ENCODE measurements at places on chromosomes 2 and 18. TPM values are rescaled to one million over a fixed set of nuclear protein-coding genes. Genes with fewer than 3 reads are reported as not detected.

DNA sequence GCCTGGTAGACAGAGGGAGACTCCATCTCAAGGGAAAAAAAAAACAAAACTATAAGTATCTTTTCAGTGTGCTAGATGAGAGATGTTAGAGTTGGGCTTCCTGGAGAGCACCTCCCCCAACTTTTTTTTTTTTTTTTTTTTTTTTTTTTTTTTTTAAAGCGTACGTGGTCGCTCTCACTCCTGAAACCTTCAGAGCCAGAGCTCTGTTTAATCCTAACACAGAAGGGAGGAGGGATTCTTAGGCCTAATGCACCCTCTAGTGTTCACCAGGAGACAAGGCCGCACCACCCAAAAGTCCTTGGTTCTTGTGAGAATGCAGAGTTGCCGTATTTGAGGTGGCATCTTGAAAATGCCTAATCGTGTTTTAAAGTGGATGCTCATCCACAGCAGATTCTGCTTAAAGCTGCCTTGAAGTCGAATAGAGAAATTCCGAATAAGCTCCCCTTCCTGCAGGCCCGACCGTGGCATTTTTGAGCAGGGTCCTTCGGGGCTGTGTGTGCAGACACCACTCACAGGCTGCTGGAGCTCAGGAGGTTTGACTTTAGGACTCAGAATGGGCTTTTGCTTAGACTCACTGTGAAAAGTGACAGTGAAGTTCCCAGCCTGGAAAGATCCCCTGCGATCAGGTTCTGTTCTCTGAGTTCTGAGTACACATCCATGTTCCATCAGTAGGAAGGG is 252.6 kb downstream of the AGAP1 start:
- DNase-seq: peak; percentile 77

DNA sequence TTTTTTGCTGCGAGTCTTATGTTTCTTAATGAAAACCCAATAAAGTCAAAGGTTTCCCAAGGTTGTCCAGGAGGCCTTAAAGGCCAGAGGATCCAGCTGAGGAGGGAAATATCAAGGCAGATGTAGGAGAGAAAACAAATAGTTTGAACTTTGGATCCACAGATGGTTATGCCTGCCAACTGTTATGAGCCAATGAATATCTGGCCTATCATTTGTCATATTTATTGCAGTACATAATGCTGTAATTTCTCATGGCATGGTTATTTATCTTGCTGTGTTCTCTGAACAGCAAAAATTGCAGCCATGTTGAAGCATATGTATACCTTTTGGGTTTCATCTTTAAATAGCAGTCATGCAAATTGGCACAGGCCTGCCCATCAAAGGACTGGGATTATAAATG is 38.2 kb upstream of the CAVIN2 start:
- DNase-seq: no peak

DNA sequence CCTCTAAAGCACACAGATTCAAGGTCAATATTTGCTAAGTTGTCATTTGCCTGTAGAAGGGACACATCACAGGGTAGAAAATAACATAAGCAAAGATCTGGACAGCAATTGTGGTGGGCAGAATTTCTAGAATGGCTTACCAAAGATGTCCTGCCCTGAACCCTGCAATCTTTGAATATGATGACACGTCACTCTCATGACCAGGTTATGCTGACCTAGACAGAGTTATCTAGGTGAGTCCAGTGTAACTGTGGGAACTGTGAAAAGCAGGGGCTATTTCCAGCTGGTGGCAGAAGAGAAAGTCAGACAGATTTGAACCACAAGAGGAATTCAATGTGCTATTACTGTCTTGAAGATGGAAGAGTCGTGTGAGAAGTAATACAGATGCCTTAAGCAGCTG is 112.3 kb upstream of the CNGA3 start:
- DNase-seq: no peak

DNA sequence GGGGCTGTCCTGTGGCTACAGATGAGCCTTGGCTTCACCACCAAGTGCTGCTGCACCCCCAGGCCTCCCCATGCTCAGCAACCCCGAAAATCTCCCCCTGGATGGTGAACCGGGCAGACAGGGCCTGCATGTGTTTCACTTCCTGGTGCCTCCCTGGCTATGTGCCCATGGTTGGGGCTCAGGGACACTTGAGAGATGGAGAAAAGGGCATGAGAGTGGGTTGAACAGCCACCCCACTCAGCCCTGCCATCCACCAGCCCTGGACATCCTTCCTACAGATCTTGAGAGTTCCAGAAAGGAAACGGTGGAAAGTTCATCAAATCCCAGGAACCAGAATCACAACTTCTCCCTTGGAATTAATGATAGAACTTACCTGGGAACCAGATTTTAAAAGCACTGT is 74.7 kb upstream of the TEX51 start:
- DNase-seq: no peak

The TSPYL6 gene
- 0.21 TPM for polyA plus RNA-seq

GRCh38 chr2:27884601-27885000 is 5.6 kb downstream of the RBKS start:
- DNase-seq: no peak

The CNGA3 gene
- polyA plus RNA-seq: not detected

GRCh38 chr18:21739604-21740537 is 721 bp upstream of the MIB1 start:
- DNase-seq: no peak

The TUBB6 gene
- polyA plus RNA-seq: 60.6 TPM

DNA sequence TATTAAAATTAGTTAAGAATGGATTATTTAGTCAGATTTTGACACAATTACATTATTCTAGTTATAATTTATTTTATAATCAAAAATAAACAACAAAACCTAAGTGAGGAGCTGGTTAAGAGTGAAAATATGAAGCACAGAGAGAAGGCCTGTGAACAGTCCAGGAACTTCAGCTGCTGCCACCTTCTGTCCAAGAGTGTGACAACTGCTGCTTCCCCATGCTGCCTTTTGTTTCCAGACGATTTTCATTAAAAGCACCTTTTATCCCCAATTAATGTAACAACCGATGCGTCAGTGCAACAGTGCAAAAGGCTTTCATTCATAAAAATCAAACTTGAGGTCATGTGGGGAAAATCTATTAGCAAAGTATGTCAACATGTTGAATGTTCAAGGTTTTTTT is 363.6 kb downstream of the CTNNA2 start:
- no peak for DNase-seq

- DNase-seq: no peak
Observed at GRCh38 chr2:590214-591175, 86.7 kb downstream of the TMEM18 start.

DNA sequence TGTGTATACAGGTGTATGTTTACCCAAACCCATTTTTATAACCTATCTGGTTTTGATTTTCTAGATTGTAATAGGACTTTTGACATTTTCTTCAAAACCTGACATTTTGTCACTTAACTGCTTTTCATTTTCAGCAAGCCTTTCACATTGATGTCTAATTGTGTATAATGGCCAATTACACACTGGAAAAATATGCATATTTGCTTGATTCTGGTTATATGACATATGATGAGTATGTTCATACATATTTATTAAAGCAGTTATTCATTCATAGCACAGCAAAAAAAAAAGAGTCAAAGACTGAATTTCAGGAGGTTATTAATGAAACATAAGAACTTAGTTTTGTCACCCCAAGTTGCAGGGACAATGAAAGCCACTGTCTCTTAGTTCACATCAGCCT is 307.7 kb upstream of the TNP1 start:
- no peak for DNase-seq

DNA sequence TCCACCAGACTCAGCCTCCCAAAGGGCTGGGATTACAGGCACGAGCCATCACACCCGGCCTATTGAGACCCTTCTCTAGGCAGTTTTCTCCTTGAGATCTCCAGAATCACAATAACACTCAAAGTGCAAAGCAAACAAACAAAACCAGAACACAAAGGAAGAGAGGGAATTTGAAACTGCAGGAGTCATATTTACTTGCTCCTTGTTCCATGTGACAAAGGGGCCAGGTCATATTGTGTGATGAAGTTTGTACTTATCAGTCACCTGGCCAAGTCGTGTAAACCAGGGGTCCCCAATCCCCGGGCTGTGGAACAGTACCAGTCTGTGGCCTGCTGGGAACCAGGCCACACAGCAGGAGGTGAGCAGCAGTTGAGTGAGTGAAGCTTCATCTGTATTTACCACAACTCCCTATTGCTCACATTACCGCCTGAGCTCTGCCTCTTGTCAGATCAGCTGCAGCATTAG is 26.5 kb downstream of the SCYGR8 start:
- no peak for DNase-seq

DNA sequence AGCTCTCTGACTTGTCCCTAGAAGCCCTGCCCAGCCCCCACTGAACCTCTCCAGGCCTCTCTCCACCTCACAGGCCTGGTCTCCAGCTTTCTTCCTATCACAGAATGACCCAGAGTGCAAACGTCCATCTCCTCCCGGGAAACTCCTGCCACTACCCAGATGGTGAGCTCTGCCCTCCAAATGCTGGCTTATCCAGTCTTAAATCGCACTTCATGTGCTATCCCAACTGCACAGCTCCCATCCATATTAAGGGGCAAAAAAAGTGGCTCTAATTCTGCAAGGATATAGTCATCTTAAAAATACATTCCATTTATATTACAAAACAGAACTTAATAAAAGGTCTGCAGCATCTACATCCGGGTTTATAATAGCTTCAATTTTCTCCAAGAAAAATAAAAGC is 70.8 kb upstream of the CDC42EP3 start:
- DNase-seq: no peak

The XDH gene
- polyA plus RNA-seq: 0.12 TPM

DNA sequence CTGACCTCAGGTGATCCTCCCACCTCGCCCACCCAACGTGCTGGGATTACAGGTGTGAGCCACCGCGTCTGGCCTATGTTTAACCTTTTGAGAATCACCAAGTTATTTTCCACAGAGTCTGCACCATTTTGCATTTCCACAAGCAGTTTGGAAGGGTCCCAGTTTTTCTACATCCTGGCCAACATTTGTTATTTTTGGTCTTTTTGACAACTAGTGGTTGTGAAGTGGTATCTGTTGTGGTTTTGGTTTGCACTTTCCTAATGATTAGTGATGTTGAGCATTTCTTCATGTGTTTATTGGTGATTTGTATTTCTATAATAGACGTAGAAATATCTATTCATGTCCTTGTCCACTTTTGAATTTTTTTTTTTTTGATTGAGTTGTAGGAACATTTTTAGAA is 67.9 kb downstream of the BIRC6 start:
- no peak for DNase-seq

GRCh38 chr18:7957297-7957696 is 390.2 kb downstream of the PTPRM start:
- no peak for DNase-seq

The UGT1A4 gene
- polyA plus RNA-seq: not detected

- DNase-seq: no peak
Observed at GRCh38 chr18:50578651-50579050, 18.8 kb downstream of the MAPK4 start.

DNA sequence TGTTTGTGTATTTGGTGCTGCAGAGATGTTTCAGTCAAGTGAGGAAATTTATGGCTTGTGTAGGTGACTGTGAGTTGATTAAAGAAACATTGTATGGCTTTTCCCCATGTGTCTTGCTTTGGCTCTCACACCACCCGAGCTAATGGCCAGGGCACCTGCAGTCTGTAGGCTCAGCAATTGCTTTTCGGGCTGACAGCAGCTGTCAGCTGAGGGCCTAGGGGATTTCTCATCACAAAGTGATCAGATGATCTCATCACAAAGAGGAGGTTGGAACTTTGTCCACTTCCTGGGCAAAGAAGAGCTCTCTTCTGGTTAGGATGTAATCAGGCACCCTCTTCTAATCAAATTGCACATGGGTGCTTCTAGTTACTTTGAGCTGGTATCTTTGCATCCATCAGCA is 632.2 kb downstream of the SLC4A3 start:
- DNase-seq: no peak

DNA sequence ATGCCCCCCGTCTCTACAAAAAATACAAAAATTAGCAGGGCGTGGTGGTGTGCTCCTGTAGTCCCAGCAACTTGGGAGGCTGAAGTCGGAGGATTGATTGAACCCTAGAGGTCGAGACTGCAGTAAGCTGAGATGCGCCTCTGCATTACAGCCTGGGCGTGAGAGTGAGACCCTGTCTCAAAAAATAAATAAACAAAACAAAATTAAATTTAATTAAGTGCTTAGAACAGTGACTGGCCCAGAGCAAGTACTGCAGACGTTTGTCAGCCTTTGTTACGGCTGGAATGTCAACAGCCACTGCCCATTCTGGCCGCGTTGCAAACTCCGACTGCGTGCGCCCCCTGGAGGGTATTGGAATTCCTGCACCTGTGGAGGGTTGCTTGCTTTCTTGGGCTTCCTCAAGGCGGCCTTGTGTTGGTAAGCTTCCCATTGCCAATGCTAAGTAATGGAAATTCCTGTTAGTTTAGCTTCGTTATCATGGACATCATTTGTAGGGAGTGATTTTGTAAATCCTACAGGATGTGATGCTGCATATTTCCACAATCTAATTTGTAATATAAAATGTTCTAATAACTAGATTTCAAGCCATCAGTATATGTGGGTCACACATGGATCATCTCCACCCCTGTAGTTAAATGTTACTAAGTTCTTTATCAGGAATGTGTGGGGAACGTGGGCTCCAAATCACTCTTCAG is 15.9 kb upstream of the ATP6V1B1 start:
- peak; percentile 65 for DNase-seq

The STRN gene
- 24.2 TPM for polyA plus RNA-seq

GRCh38 chr2:166180951-166181812 is 53.4 kb upstream of the SCN1A start:
- DNase-seq: peak; percentile 26

DNA sequence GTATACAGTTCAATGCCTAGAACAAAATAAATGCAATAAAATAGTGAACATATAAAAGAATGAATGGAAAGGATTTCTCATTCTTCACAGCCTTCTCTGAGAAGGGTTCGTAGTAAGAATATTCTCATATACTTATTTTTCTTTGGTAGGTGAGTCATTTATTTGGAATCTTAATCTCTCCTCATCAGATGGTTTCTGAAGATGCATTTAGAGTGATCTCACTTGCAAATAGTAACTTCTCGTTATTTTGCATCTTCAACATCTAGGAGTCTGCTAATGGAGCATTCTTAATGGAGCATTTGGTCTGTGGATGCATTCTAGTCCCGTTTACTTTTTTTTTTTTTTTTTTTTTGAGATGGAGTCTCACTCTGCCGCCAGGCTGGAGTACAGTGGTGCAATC is 3.9 kb downstream of the UBXN4 start:
- no peak for DNase-seq

GRCh38 chr18:3119401-3120341 is 100.1 kb downstream of the MYOM1 start:
- no peak for DNase-seq

The CYTIP gene
- 1.8 TPM for polyA plus RNA-seq

GRCh38 chr2:199704358-199705238 is 146.4 kb downstream of the FTCDNL1 start:
- DNase-seq: no peak

DNA sequence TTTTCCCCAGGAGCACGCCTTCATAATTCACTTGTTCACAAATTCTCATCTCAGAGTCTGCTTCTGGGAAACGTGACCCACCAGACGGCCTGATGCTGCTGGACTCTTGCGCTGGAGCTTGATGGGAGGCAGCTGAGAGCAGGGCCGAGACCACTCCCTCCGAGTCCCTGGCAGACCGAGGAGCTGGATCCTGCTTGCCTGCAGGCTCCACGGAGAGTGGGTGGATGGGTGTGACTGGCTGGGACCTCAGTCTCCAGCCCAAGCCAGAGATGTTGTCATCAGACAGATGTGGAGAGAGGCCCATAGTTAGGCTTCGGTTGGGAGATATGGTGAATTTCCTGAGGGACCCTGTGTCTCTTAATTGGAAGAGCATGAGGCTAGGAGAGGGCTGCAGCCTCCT is 76.4 kb downstream of the TSN start:
- DNase-seq: no peak

The BARD1 gene
- polyA plus RNA-seq: 17.3 TPM
